ENCODE measurements at places on chromosomes 6 and 20.

DNA sequence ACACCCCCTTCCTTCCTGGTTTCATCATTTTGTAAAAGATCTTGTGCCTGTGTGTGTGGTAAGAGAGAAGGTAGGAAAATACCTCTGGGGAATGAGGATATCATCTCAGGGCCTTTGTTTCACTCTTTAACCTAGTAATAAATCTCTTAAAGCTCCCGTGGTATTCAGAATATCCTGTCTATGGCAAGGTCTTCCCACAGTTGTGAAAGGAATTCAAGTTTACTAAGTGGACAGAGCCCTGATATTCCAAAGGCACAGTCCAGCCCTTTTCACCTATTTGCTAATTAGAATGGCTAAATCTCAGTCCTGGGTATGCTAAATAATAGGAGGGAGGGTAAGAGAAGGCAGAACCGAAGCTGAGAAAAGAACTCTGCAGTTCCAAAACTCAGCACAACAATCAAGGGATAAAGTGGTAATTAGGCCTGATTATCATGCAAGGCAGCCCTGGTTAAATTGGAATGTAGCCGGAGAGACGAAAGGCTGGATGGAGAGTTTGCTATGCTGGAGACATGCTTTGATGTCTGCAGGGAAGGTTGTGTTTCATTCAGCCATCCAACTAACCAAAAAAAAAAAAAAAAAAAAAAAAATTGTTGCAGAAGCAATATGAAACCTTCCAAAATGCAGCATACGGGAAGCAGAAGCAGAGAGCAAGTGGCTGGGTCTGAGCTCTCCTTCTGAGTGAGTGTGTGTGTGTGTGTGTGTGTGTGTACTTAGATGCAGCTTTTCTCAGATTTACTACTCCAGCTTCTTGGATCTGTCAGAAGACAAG is 28.5 kb upstream of the PIM1 start:
- peak; percentile 47 for DNase-seq

- DNase-seq: peak; percentile 78
Measured at GRCh38 chr6:108113557-108114519, 39.3 kb upstream of the OSTM1 start.

DNA sequence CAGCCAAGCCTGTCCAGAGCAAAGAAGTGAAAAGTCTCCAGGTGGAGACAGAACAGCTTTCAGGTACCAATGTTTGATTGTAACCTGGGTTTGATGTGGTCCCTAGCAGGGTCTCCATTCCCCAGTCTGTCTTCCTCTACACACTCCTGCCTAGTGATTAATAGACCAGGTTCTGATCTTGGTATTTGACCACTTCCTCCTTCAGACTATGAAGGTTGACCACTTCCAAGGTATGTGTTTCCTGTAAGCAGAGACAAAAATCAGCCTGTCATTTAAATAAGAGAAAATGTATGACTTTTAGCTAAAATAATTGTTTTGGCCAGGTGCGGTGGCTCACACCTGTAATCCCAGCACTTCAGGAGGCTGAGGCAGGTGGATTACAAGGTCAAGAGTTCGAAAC is 41.8 kb upstream of the TOP1 start:
- DNase-seq: no peak

DNA sequence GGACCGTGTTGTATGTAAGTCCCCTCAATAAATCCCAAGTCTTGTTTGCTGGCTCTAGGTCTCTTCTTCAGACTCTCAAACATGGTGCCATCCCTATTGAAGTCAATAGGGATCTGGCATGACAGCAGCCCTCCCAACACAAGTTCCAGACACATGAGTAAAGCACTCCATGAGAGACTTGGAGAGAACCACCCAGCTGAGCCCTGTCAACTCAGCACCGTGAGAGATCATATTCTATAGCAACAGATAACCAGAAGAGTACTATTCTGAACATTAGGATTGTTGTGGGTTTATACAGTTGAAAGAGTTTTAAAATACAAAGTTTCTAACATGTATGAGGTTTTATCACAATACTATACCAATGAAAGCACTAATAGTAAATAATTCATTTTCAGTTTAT is 23.5 kb downstream of the TMEM14A start:
- no peak for DNase-seq

DNA sequence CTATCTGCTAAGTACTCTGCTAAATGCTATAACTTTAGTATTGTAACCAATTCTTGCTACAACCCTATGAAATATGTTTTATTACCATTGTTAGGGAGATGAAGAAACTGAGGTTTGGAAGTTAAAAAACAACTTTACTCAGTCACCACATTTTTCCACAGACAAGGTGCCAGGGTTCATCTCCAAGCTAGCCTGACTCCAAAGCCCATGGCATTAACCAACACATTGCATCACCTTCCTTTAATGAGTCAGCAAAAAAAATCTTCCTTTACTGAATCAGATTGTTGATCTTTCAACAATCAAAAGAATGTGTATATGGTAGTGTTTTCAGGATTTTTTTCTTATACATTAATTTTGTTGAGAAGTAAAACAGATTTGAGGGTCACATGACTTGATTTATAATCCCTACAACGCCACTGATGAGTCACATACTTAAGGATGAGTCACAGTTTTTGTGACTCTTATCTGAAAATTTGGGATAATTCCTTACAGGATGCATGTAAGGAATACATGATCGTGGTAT is 41.5 kb downstream of the MAN1A1 start:
- DNase-seq: no peak

GRCh38 chr6:105359419-105360370 is 43.2 kb downstream of the PREP start:
- no peak for DNase-seq

GRCh38 chr6:6788394-6789032 is 200.0 kb downstream of the LY86 start:
- no peak for DNase-seq

DNA sequence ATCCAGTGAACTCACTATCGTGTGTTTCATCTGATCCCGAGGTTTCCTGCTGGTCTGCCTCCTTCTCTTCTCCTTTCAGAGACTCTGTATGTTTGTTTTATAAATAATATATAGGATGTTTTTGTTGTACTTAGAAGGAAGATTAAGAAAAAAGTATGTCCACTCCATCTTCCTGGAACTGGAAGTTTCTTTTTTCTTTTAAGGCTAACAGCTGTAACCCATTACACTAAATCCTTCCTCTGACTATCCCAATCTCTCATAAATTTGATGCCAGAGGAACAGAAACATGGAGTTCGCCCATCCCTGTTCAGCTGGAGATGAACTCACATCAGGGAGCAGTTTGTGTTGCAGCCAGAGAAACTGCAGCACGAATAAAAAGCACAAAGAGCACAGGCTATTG is 20.7 kb downstream of the RIPK1 start:
- DNase-seq: no peak

DNA sequence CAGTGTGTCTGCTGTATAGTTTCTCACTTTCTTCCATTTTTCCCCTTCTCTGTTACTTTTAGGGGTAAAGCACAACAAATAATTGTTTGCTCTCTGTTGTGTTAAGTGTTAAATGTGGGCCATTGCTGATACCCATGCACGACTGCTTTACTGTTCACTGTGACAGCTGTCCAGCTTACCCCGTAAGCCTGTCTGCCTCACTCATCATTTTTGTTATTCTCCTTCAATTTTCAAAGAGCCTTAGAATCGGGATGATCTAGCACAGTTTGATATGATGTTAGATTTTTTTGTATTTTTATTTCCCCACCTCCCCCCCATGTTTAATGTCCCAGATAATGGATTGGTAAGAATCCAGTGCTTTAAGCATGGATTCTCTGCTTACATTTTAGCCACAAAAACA is 41.2 kb upstream of the MLIP start:
- DNase-seq: no peak

- DNase-seq: peak; percentile 75
Measured at GRCh38 chr20:10672624-10673127, 1.1 kb downstream of the JAG1 start.

GRCh38 chr20:62208795-62209755 is 11.0 kb downstream of the HRH3 start:
- DNase-seq: no peak

DNA sequence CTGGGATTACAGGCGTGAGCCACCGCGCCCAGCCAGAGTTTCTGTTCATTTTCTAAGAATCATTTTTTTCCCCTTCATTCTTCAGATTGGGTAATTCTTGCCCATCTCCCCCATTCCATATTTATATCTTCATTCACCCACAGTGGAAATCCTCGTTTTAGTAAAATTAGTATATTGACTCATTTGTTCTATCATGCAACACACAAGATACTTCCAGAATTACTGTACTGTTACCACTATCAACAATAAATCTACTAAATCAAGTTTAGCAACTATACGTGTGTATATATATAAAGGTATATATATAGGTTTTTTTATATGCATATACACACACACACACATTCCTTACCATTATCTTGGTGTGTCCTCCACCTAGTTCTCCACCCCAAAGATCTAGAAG is 41.2 kb upstream of the KCNG1 start:
- DNase-seq: no peak

DNA sequence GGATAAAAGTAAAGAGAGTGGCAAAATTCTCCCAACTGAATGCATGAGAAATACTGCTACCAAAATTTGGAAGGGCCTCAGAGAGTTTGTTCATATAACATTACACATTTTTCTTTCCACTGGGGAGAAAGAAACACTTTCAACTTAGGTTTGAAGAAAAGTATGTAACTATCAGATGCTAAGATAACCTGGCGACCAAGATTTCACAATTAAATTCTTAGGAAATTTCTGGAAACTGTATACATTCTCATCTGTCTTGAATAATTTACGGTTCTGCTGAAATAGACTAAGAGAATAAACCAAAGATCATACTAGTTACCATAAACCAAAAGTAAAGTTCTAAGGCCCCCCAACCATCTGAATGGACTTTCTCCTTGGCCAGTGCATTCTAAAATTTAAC is 413.0 kb upstream of the RUNX2 start:
- no peak for DNase-seq

DNA sequence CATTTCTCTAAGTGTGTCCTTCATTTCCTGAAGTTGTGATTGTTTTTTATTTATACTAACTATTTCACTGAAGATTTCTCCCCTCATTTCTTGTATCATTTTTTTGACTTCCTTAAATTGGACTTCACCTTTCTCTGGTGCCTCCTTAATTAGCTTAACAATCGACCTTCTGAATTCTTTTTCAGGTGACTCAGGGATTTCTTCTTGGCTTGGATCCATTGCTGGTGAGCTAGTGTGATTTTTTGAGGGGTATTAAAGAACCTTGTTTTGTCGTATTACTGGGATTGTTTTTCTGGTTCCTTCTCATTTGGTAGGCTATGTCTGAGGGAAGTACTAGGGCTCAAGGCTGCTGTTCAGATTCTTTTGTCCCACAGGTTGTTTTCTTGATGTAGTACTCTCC is 92.8 kb downstream of the ESR1 start:
- no peak for DNase-seq

DNA sequence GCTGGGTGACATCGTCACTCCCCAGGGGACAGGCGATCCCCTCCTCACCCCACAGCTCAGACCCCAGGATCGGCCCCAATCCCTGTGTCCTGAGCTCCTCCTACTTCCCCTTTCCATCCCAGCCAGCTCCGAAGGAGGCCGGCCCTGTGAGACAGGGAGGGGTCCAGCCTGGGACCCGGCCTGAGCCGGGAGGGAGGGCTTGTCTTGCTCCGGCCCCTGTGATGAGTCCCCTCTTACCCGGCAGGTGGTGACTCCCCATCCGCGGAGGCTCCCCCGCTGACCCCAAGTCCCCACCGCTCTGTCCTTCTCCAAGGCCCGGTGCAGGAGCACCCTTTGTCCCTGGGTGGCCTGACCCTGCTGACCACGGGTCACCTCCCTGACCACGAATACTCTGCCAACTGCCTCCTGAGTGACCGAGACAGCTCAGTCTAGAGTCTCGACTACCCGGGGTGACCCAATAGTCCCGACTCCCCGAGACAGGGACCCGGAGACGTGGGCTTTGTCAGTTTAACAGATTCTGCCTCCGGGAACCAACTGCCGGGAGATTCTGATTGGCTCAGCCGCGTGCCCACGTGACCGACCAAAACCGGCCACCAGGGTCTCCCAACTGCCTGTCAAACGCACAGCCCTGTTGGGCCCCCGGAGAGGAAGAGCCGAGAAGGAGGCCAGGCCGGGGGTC is 187.4 kb upstream of the PROKR2 start:
- peak; percentile 48 for DNase-seq

- no peak for DNase-seq
Measured at GRCh38 chr20:53413186-53413631, 180.4 kb downstream of the ZNF217 start.

DNA sequence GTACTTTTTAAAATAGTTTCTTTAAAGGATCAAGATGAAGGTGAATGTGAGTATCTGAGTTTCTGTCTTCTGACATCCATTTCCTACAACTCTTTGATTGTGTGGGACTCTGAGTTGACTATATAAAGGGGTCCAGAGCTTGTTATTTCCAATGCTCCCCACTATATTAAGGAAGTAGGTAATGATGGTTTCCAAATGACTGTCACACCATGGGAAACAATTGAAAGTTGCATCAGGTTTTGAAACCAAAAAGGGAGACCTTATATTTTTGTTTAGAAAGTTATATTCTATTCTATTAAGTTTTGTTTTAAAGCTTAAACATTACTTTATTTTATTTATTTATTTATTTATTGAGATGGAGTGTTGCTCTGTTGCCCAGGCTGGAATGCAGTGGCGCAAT is 11.2 kb downstream of the CASS4 start:
- no peak for DNase-seq

- DNase-seq: no peak
Measured at GRCh38 chr20:59269411-59270025, 30.9 kb upstream of the EDN3 start.

DNA sequence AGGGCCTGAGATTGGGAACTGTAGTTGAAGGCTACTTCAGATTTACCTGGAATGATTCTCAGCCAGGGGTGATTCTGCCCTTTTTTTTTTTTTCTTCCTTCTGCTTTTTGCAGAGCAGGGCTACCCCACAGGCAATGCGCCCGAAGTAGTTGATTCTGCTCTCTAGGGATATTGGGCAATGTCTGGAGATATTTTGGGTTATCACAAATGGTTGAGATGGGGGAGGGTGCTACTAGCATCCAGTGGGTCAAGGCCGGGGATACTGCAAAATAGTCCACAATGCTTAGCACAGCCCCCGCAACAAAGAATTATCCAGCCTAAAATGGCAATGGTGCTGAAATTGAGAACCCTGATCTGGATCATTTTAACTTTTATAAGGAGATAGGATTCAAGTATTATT is 71.2 kb upstream of the ZMYND8 start:
- no peak for DNase-seq

GRCh38 chr6:18997375-18997826 is 610.3 kb downstream of the RNF144B start:
- DNase-seq: peak; percentile 22

- no peak for DNase-seq
Measured at GRCh38 chr6:35495258-35496035, 1.4 kb downstream of the TEAD3 start.

- DNase-seq: no peak
Measured at GRCh38 chr20:1154691-1155090, 30.1 kb downstream of the TMEM74B start.

DNA sequence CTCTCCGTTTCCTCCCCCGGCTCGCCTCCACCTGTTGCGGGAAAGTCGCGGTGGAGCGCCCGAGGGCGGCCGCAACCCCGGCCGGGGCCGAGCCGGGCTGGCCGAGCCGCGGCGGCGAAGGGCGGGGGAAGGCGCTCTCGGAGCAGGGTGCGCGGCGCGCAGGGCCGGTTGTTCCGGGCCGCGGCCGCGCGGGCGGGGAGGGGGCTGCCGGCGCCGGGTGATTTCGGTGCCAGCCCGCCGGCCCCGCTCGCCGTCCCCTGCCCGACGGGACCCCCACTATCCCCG is 235 bp downstream of the MAP7 start:
- peak; percentile 78 for DNase-seq

GRCh38 chr20:12984069-12984765 is 24.6 kb upstream of the SPTLC3 start:
- DNase-seq: no peak

All from right kidney (tissue), 9 donors.